BJ (cell line): ENCODE measurements at places on chromosomes 5 and 9.

- no peak for DNase-seq
Observed at GRCh38 chr9:73174330-73174980, 22.8 kb downstream of the ANXA1 start.

GRCh38 chr9:136059851-136060670, 35.0 kb downstream of the NACC2 start:
- DNase-seq = peak; percentile 63

- no peak for DNase-seq
Observed at GRCh38 chr5:5298068-5298633, 124.3 kb upstream of the ICE1 start.

GRCh38 chr5:122077366-122078115, 518 bp downstream of the LOX start:
- DNase-seq = no peak

DNA sequence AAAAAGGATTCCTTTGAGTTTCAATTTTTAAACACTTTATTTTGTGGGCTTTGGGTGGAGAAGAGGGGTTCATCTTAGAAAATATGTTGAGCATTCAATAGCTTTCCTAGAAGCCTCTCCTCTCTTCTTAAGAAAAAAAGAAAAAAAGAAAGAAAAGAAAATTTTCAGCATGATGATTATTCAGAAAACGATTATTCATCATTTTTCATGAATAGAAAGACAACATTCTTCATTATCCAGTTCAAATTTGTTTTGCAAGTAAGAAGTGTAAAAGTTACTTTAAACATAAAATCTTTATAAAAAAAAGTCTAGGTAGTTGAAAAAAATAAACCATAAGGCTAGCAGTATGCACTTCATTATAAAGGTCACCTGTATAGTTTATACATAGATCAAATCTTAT, 636.5 kb downstream of the IRX1 start:
- no peak for DNase-seq

DNA sequence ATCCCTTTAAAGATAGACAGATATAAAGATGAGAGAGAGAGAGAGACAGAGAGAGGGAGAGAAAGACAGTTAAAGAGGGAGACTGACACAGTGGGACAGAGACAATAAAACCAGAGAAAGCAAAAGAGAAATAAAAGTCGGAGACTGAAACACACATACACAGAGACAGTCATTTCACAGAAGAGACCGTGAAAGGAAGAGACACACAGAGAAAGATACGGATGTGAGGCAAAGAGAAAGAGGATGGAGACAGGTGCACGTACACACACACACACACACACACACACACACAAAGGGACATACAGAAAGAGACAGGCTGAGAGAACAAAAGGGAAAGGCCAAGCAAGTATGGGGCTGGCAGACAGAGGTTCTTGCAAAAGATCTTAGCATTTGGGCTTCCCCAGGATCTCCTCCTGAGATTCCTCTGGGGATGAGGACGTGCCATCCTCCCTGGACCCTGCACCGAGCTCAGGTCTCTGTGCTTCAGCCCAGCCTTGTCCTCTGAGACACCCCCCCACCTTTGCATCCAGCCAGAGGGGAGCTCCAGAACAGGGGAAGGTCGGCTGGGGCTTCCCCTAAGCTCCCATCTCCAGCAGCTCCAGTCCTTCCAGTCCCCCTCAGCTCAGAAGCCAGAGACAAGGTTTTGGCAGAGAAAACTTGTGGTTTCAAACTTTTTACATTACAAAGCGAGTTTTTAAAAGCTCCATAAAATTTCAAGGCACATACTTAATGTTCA, 318.4 kb upstream of the PANK3 start:
- no peak for DNase-seq

GRCh38 chr9:73006986-73007385, 54.1 kb upstream of the ALDH1A1 start:
- DNase-seq = no peak

DNA sequence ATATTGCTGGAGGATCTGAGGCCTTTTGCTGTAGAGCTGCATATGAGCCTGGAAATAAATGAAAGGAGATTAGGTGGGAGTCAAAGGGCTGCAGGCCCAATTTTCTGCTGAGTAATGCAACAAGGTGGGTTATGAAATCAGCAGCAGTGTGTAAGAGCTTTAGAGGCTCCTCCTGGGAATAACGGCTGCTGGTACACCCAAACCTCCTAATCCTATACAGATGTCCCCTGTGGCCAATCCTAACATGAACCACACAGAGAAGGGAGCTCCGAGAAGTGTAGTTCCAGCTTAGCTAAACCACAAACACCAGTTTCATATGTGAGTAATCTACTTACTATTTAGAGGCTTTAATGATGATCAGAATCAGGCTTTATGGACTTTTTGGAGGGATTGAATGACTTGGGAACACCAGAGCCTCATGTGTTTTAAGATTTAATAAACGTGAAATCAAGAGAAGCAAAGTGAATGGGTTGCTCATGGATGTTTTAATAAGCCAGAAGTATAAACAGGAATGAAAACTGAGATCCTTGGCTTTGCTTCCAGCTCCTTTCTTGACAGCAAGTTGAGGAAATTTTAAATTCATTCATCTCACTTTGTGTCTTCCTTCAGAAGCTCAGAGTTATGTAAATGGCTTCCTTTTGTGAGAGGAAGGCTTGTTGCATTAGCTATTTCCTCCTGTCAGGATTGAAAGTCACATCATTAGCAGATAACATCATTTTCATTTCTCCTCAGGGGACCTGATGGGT, 437.5 kb downstream of the TMEM232 start:
- DNase-seq = peak; percentile 88

- DNase-seq = no peak
Observed at GRCh38 chr9:111400564-111400898, 70.5 kb upstream of the OR2K2 start.

GRCh38 chr5:73915345-73915744, 289.3 kb downstream of the ARHGEF28 start:
- no peak for DNase-seq

DNA sequence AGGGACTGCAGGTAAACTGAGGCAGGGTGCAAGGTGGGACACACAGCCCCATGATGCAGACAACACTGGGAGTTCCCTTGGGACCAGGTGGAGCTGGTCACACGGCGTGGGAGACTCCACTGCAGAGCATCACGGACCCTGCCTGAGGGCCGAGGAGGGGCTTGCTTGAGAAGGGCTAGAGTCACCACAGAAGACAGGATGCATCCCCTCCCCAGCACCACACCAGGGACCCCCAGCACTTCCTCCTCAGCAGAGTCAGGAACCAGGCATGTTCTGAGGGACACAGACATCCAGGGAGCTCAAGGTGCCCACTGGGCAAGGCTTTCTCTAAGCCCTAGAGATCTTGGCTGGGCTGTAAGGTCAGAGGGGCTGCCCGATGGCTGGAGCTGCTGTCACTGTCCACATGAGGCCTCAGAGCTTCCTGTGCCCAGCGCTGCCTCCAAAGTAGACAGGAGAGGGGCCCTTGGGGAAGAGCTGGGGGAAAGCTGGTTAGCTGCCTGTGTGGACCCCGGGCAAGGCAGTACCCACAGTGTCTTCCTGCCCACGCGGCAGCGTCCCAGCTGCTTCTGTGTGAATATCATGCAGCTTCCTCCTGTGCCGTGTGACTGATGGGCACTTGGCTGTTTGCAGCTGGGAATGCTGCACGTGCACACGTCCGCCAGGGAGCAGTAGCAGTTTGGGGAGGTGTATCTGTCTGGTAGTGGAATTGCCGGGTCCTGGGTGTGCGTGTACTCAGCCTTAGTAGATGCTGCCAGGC, 176.6 kb downstream of the CACNA1B start:
- DNase-seq = no peak

GRCh38 chr9:89413963-89414638, 83.8 kb downstream of the SEMA4D start:
- DNase-seq = no peak

- DNase-seq = no peak
Observed at GRCh38 chr5:60891667-60892066, 47.6 kb upstream of the ELOVL7 start.

DNA sequence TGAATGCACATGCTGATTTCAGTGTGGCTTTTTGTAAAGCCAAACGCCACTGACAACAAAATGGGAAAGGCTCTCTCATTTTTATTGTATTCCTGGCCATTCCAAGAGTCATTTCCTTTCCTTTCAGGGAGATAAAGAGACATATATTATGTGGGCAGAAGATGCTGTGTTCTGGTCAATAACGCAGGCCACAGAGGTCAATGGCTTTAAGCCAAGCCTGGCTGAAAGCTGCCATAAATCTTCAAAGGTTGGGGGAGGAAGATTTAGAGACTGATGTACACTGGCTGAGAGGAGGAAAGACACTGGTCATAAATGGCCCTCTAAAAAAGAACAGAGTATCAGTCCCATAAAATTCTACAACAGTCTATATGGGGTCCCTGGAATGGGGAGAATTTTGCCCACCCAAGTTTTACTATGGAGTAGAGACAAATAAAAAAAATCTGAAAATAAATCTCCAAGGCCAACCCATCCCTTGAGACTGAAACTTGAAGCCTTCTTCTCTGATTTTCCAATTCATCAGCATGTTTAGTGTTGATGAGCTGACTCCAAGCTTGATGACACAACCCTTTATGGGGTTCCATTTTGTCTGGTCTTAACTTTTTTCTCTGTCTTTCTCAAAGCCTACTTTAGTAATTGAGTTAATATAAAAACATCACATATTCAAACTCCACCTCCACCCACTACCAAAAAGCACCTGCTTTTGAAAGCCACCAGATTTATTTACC, 152.1 kb upstream of the SLC24A2 start:
- DNase-seq = no peak

DNA sequence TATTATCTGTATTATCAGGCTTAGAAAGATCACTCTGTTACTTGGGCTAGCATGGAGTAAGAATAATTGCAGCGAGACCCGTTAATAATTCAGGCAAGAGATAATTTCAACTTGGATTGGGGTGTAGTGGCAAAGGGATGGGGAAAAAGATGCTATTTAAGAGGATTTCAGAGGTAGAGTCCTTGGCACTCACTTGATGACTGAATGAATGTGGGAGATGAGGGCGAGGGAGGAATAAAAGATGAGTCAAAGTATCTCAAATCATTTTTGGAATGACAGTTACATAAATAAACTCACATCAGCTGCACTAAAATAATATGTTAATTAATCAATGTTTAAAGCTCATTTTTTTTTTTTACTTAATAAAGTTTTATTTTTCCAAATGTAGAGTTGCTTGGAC, 4.5 kb upstream of the GPR21 start:
- no peak for DNase-seq

- DNase-seq = no peak
Observed at GRCh38 chr9:126228111-126228780, 98.4 kb upstream of the MVB12B start.

DNA sequence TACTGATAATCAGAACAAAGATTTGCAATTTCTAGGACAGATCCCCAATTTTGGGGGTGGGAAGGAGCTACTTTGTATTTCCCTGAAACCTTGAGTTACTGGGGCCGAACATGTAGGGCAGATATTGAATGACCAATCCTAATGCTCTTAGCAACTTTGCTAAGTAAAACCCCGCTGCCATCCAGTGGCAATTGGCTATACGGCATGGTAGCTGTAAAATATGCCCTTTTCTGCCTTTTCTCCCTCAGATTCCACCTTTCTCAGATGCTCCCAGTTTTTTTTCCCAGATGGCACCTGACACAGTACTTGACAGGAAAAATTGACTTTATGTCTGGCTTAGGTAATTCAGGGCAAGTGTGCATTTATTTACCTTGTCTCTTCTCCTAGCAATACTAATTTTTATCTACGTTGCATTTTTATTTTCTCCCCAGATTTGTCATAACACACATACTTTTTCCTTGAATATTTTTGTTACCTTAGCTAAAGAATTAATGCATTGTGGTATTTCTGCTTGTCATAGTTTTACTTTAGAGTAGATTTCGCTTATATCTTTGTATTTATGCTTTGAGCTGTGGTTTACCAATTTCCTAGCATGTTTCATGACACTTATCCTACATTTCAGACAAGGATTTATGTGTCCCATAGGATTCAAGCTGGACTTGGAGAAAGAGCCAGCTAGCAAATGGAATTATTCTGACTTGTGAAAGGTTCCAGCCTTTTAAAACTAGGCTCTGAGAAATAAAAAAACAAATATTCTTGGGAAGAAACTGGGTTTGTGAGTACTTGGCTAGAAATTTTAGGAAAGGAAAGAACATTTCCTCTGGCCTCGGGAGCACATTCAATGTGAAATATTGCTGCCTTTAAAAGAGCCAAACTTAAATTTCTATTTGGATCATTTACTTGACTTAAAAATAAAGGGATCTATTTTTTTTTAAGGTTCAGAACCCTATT, 37.4 kb downstream of the PIK3R1 start:
- DNase-seq = no peak

DNA sequence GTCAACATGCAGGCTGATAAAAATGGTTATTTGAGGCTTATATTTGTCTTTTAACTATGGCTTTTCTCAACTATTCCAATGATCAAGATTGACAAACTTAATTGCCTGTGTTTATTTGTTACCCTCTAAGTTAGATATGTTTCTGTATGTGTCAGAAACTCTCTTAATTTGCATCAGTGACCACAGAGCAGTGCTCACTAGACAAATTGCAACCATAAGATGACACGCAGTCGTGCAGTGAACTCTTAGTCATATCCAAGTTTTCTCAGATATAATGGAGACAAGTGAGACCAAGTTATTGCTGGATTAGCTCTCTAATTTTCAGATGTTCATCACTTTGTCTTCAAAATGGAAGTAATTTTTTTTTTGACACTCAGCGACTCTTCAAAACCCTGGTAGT, 342.2 kb upstream of the RFX3 start:
- no peak for DNase-seq

GRCh38 chr5:111144352-111144930, 52.3 kb downstream of the WDR36 start:
- no peak for DNase-seq

- DNase-seq = no peak
Observed at GRCh38 chr5:177359451-177359851, 1.7 kb downstream of the RGS14 start.

DNA sequence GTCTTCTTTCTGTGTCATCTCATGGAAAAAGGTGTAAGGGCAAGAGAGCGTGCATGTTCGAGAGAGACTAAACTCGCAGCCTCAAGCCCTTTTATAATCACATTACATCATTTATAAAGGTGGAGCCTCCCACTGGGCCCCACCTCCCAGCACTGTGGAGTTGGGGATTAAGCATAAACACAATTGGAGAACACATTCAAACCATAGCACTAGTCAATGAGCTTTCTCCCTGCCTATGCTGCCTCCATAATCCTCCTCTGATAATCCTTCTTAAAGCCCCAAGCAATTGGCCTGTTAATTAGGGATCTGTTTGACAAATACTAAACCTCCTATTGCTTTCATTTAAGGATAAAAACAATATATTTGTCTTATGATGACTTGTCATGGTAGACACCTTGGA, 99.6 kb downstream of the NMUR2 start:
- DNase-seq = no peak

- no peak for DNase-seq
Observed at GRCh38 chr5:132059696-132060500, 557 bp upstream of the IL3 start.

DNA sequence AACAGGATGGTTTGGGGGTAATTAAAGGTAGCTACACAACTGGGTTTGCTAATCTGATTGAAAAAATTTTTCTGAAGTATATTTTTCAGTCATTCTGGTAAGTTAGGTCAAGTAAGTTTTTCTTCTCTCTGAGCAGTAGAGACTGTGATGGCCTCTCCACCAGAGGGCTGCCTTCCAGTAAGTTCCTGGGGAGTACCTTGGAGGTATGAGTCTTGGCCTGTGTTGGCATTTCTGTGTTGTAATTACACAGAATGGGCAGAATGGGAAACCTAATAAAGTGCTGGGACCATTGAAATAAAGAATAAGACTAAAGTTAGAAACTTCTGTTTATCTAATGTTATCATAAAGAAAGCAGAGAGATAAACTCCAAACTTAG, 430.8 kb downstream of the ARHGEF28 start:
- no peak for DNase-seq
